ENCODE measurements at places on chromosomes 4 and X.

DNA sequence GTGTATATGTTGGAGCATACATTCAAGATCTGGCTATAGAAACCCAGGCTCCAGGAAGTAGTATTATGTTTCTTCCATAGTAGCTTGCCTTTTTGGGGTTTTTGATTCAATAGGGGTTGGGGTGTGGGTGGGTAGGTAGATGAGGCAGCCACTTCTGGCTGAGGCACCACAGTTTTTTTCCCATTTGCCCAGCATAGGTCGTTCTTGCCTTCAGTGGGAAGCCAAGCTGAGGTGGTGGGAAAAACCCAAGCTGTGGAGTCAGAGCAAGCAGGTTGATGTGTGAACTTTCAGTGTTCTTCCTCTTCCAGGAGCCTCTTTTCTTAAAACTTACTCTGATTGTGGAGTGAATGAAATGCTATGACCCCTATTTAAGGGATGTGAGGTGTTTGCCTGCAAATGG is 67.0 kb upstream of the RPS6KA3 start:
- no peak for DNase-seq

DNA sequence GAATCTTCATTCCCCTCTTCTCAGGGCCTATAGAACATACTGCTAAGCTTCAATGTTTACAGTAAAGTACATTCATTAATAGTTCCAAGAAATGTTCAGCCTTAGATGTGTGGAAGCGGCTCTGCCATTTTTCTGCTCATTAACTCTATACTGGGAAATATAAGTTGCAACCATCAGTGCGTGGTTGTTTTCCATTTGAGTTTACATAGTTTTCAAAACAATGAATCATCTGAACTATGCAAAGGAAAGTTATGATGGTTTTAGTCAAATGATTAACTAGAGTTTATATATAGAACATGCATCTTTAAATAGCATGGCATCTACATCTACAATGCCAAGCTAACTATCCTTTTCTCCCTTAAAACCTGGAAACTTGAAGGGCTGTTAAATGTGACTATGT is 29.6 kb downstream of the LEF1 start:
- DNase-seq, result no peak

- DNase-seq, result no peak
These were observed 20.7 kb upstream of the TMPRSS11E start for GRCh38 chr4:68426516-68426915.

- no peak for DNase-seq
These were observed 41.5 kb upstream of the CYP4V2 start for GRCh38 chr4:186149872-186150271.

DNA sequence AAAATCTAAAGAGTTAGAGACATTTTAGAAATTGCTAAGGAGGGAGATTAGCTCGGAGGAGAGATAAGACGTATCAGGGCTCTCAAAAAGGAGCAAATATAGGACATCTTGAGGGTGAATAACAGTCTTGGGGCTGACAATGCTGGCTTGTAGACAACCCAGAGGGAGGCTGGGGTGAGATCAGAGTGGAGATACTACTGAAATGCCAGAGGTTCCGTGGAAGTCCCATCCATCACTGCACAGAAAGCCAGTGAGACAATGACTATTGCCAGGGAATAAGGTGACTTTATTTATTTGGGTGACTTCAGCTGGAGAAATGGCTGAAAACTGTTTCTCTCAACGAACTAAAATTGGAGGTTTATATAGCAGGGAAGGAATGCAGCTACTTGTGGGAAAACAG is 838.1 kb upstream of the AGA start:
- no peak for DNase-seq

- peak; percentile 65 for DNase-seq
These were observed 32.1 kb upstream of the MTNR1A start for GRCh38 chr4:186587416-186588018.

DNA sequence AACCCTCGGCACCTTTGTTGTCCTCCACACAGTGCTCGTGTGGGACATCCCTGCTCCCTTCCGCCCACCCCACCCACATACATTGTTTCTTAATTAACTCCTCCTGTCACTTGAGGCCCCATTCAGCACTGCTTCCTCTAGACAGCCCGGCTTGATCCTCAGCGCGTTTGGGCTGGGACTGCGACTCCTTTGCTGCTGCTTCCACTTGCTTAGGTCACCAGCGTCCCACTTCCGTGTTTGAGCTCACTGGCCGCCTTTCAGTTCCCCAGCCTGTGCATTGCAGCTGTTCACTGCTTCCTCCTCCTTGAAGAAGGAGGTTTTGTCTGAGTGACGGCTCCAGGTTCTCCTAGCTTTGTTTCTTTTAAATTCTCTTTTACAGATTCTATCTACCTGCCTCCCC is 16.1 kb downstream of the RNF4 start:
- DNase-seq, result peak; percentile 62

DNA sequence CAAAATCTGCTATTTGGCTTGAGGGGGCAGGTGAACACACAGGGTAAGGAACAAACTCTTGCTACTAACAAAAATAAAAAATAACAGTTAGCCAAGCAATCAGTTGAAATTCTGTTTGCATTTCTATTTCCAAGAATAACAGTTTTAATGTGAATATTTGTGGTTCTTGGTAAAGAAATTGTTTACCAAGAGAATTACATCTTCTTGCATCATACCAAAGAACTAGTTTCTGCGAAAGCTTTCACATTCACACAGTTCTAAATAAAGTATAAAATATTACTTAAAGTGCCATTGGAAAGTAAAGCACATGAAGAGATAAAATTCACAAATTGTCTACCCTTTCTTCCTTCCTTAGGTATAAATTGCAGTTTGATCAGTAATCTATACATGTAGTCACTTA is 54.4 kb downstream of the KLHL4 start:
- no peak for DNase-seq

DNA sequence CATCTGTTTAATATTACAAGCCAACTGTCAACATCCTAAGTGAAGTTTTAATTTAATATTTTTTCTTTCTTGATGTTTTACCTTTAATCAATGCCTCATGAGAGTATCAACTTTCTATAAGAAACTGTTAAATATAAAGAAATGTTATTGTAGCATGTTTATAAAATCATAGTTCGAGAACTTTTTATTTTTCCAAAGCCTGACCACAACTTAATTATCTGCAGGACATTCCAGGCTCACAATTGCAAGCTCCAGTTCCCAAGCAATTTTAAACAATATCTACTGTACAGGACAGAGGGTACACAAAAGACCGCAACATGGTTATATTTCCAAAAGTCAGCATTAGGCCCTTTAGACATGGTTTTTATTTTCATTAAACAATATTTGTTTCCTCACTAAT is 20.1 kb downstream of the STX18 start:
- no peak for DNase-seq

DNA sequence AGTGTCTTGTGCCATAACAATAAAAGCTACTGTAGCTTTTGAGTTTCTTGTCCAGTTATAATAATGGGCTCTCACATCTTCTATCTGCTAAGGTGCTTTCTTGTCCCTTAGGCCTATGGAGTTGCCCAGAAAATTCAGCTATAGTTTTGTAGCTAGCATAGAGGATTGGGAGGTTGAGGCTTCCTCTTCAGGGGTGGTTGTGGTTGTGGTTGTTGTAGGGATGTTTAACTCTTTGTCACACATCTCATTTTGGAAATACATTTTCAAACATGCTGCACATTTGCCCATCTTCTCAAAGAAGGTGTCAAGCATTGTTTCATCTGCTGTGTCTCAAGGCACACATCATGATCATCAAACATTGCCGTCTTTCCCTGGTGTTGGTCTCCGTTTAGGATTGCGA is 65.0 kb downstream of the ATXN3L start:
- no peak for DNase-seq

GRCh38 chrX:10001496-10001895 is 34.3 kb downstream of the CLDN34 start:
- DNase-seq, result no peak

DNA sequence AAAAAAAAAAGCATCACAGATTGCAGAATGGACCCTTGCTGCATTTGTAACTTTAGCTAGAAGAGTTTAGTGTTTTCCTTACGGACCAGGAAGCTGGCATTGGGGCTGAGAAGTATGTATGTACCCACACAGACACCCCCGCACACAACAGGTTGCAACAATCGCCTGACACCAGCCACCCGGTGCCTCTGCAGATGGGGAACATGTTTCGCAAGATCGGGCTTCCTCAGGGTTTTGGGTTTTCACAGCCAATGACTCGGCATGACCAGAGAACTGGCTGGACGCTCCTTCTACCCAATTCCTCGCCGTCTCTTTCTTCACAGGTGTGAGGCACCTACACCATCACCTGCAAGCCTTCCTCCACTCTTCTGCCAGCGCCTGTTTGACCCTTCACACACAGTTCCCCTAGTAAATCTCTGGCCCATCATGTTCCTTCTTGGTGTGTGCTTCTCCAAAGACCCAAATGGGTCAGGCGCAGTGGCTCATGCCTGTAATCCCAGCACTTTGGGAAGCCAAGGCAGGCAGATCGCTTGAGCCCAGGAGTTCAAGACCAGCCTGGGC is 70.4 kb downstream of the DHRSX start:
- no peak for DNase-seq

- DNase-seq, result peak; percentile 33
These were observed 45.5 kb downstream of the SRPX start for GRCh38 chrX:38175139-38175538.

DNA sequence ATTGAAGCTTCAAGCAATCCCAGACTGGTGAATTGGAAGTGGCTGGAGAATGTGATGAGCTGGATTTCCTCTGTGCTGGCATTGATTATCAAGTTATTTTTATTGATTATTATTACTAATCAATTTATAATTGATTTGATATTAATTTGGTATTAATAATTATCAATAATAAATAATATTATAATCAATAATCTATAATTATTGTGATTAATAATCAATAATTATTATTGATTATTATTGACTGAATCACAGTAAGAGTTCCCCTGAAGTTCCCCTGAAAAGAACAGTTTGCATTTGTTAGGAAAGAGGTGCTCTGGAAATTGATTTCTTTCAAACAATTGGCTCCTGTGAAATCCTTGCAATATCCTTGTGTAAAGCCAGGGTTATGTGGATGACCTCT is 7.5 kb upstream of the FAM9A start:
- no peak for DNase-seq

- DNase-seq, result peak; percentile 42
These were observed 176.9 kb downstream of the SLIT2 start for GRCh38 chr4:20428436-20429160.

- no peak for DNase-seq
These were observed 613.4 kb upstream of the NR3C2 start for GRCh38 chr4:149055624-149056023.

DNA sequence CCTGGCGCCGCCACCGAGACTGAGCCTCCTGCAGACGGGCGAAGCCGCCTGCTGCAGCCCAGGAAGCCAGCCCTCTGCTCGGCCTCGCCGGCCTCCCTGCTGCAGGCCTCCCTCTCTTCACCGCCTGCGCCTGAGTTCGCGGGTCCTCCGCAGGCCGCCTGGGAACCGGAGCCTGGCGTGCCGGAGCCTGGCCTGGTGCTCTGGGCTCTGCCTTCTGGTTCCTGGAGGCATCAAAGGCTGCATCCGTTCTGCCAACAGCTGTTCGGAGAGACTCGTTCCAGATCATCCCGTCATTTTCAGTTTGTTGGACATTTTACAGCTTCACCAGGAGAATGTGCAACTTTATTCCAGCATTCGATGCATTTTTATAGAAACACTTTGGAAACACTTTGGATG is 178.0 kb downstream of the DCLK2 start:
- DNase-seq, result no peak

GRCh38 chr4:6928081-6928480 is 18.5 kb downstream of the TBC1D14 start:
- no peak for DNase-seq

- DNase-seq, result no peak
These were observed 56.4 kb downstream of the IRF2 start for GRCh38 chr4:184417802-184418511.

GRCh38 chr4:175405961-175406360 is 406.1 kb downstream of the GPM6A start:
- DNase-seq, result no peak

DNA sequence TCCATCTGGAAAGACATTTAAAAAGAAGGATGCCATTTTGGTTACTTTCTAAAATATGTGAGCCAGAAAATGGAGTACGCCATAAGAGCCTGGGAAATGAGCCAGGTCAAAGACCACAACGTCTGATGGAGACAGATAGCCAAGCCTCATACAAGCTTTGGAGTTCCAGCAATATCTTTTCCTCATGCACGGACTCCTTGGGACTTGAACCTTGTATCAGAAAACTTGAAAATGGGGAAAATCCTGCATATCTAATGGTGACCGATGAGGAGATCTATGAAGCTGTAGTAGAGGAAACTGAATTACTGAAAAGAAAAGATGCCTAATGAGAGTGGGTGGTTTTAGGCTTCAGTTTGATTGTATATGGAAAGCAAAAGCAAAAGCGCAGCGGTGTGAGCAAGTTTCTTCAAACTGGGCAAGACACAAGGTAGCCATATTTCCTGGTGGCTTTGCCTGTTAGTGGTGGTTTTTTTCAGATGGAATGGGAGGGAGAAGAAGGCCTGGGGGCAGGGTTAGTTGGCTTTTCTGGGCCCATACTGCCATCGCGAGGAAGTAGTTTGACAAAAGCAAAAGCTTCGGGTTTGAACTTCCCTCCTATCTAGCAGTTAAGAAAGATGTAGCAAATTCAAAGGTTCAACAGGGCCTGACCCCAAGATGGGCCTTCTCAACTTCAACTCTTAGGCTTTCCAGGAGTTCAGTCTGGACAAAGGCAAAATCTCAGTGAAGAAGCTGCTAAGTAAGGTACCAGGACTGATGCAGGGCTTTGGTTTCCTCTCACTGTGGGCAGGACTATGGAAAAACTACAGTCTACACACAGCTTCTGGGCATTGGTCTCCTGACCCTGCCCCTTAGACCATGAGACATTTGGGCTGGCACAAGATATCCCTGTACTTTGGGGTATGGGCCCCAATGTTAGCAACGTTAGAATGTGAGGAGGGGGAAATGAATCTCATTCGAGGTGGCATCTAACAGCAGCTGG is 210.0 kb upstream of the STK26 start:
- no peak for DNase-seq

- no peak for DNase-seq
These were observed 201.1 kb upstream of the FAT1 start for GRCh38 chr4:186924723-186925122.

GRCh38 chr4:138118270-138118669 is 123.9 kb downstream of the SLC7A11 start:
- no peak for DNase-seq

GRCh38 chr4:96776920-96777527 is 937.1 kb downstream of the PDHA2 start:
- DNase-seq, result no peak

- no peak for DNase-seq
These were observed 14.5 kb downstream of the EVC2 start for GRCh38 chr4:5693871-5694270.

DNA sequence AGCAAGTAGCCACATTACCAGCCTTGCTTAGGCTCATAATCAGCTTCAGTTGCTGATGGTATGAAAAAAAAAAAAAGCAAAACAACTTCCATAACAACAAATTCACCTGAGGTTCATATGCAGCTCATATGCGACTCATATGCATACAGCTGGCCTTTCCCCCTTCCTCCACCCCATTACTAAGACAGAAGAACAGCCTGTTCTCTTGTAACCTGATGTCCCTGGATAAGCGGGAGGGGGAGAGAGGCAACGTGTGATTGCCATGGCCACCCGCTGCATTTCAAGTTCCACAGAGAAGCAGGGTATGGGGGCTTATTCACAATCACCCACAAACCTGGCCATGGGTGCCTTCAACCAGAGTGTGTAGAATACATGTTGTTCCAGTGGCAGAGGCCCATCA is 95.1 kb upstream of the DGKK start:
- no peak for DNase-seq

Data from left hindlimb (tissue), 1 donor.